ENCODE measurements at places on chromosomes 11 and 22.

DNA sequence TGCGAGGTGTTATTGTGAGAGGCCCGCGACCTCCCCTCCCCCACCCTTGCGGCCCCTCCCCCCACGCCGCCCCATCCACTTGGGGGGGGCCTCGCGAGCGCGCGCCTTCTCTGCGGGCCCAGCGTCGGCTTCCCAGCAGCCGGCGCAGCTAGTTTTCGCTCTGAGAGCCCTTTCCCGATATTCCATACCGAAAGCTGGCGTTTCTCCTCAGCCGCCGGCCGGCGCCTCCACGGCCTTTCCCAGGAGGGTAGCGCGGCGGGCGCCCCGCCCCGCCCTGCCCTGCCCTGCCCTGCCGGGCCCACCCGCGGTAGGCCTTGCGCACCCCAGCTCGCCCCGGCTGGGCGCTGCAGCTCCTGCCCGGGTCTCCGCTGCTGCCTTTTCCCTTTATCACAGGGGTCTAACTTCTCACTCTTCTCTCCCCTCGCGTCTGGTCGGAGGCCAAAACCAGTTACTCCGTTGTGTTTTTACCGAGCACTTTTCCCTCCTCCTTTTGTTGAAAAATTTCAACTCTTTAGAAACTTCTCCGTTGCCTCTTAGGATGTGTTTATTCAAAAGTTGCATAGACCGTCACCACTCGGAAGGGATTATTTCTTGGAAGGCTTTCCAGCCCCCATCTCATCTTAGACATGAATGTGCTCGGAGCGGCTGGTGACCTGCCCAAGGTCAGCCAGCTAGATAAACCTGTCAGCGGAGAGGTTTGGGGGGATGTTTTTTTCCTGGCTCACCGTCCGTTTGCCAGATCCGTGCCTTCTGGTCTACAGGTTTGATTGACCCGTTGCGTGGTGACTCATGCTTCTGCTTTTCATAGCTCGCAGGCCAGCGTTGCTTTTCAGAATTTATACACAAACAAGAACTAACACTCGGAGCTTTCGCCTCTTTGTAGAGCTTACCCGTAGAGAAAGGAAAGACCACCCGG, 648 bp downstream of the PAFAH1B2 start:
- no peak for DNase-seq

DNA sequence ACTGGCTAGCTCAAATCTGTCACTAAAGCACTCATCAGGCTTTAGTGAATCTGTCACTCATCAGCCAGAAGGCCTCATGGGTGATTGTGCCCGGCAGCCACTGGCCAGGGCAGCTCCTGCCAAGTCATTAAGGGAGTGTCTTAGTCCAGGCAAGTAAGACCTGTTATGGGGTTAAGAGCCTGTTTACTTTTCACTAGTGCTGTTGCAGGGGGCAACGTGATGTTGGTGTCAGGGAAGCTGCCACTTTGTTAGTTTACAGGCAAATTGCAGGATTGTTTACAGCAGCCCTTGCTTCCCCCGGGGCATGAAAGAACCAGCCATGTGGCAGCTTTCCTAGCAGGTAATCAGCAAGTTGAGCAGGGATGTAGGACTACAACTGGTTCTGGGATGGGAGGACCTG, 155.6 kb upstream of the NCAM1 start:
- no peak for DNase-seq

GRCh38 chr11:75184757-75185425, 34.0 kb downstream of the SLCO2B1 start:
- no peak for DNase-seq

GRCh38 chr11:88428959-88429358, 91.4 kb upstream of the CTSC start:
- no peak for DNase-seq

- no peak for DNase-seq
These were observed 48.1 kb upstream of the FGF3 start for GRCh38 chr11:69867076-69868005.

DNA sequence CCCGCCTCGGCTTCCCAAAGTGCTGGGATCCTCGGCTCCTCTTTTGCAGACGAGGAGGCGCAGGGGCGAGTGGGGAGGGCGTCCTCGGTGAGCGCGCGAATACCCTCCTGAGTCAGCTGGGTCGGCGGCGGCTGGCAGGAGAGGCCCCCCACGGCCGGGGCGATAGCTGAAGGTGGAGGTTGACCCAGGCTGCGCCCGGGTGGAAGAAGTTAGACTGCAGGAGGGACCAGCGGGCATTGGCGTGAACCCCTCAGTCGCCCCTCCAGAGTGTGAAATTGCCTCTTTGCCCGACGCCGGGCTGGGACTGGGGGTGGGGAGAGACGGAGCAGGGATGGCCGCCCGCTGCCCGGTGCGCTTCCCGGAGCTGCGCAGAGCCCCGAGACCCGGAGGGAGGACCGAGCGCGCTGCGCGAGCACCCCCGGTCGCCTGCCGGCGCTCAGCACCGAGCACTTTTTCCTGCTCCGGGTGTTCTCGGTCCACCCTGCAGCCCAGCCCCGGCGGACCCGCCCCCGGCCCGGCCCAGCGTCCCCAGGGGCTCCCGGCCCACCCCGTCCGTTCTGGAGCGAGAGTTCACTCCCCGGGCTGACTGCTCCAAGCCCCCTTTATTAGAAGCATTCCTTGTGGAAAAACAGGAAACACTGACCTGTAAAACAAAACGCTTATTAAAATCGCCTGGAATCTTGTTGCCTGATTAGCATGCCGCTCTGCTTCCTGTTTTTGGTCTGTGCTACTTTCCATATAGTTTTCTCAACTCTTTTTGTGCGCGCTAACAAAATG, 13.7 kb upstream of the CPT1A start:
- DNase-seq, result no peak

GRCh38 chr11:113288286-113288863, 26.0 kb upstream of the TTC12 start:
- no peak for DNase-seq

- DNase-seq, result no peak
These were observed 87.1 kb upstream of the YWHAH start for GRCh38 chr22:31857247-31857646.

DNA sequence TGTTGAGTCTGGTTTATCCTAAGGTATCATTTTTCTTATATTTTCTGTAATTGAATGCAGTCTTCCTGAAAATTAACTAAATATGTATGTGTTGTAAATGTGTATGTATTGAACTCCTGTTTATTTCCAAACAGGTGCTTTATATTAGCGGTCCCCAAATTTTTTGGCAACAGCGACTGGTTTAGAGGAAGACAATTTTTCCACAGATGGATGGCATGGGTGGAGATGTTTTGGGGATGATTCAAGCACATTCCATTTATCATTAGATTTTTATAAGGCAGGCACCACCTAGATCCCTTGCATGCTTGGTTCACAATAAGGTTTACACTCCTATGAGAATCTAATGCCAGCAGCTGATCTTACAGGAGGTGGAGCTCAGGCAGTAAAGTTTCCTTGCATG, 210.5 kb upstream of the ANO3 start:
- no peak for DNase-seq

- DNase-seq, result no peak
These were observed 599.3 kb downstream of the BUD13 start for GRCh38 chr11:116173506-116173905.

All from cortex of kidney (tissue), 1 donor.